ENCODE measurements at places on chromosomes 6 and 20.

- no peak for DNase-seq
Measured at GRCh38 chr6:22250486-22250885, 46.4 kb downstream of the PRL start.

- no peak for DNase-seq
Measured at GRCh38 chr6:104632588-104632987, 227.1 kb downstream of the HACE1 start.

DNA sequence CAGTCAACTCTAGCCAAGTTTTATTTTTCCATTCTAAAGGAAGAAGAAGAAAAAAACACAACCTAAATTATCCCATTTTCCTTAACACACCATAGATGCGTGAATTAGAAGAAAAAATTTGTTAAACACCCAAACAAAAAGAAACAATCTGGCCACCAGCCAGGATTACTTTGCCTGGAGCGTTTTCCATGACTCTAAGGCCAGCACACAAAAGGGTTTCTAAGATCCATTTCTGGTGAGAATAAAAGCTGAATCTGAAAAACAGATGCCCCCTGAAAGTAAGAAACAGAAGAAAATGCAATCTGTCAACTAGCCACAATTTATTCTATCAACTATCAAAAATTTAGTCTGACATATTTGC, 267.2 kb upstream of the SULF2 start:
- DNase-seq = no peak

GRCh38 chr6:81895511-81896185, 143.2 kb upstream of the TENT5A start:
- no peak for DNase-seq

DNA sequence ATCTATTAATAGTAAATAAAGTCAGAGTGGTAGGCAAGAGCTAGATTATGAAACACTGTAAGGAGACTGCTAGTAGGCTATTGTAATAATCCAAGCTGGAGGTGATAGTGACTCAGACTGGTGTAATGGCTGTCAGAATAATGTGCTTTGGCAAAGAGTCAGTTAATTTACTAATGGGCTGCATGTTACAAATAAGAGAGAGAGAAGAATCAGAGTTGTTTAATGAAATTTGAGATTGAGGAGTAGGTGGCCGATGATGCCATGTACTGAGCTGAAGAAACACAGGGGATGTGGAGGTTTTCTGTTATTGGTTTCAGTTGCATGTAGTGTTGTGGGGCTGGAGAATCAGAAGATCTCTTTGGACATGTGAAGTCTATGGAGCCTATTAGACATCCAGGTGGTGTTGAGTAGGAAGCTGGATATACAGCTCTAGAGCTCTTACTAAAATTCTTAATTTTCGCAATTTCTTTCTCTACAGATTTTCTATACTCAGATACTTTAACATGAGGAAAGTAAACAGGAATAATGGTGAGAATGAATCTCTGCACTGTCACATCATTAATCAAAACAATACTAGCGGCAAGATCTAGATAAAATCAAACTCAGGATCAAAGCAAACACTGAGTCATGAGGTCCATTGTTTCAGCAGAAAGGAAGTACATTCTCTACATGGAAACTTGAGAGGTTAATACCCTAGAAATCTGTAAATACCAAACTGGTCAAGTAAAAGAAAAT, 167.7 kb downstream of the SIM1 start:
- no peak for DNase-seq

Data from memory B cell (primary cell).